Left colon (tissue), 2 donors: ENCODE measurements at places on chromosomes 7 and 10. TPM values are rescaled to one million over a fixed set of nuclear protein-coding genes. Genes with fewer than 3 reads are reported as not detected.
A peak's percentile ranks its signal among the peaks of the same experiment; 100 is the strongest.

Gene FRMD4A
- 5.1 TPM for total RNA-seq

DNA sequence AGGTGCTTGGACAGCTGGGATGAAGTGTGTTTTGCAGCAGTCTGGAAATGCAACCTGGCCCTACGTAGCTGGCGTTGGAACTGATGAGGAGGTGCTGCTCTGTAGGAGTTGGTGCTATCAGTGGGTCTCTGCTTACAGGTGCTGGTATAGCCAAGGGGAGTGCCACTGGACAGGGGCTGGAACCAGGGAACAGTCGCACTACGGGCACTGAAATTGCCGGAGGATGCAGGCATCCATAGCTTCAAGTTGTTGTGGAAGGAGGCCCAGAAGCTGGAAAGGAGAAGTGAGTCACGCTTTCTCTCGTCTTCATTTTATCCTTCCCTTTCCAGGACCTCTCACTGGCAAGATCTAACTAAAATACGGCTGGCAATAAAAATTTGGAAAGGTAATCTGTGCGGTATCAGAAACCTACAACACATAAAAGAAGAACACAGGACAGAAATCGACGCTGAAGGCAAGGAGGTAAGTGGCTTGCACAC, 25.8 kb downstream of the MACC1 start:
- no peak for DNase-seq

Gene LLCFC1
- total RNA-seq, result not detected

Gene ZNF488
- total RNA-seq, result 0.64 TPM

- DNase-seq, result no peak
These were observed 1.8 kb upstream of the RPA3 start for GRCh38 chr7:7720193-7720592.

Gene STYXL1
- total RNA-seq, result 26.0 TPM

DNA sequence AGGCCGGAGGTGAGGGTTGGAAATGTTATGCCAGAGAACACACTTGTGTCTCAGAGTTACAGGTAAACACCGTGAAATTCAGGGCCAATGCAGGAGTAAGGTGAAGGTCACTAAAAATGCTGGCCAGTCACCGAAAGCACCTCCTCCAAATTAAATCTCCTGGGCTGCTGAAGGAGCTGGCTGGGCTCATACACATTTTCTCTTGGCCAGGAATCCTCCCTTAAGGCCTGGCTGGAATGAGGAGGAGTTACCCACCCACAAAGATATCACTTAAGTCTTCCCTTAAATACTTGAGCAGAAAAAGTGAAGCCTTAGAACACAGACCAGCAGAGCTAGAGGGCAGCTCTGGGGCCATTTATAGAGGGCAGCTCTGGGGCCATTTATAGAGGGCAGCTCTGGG, 46.3 kb downstream of the HTRA1 start:
- DNase-seq, result no peak

DNA sequence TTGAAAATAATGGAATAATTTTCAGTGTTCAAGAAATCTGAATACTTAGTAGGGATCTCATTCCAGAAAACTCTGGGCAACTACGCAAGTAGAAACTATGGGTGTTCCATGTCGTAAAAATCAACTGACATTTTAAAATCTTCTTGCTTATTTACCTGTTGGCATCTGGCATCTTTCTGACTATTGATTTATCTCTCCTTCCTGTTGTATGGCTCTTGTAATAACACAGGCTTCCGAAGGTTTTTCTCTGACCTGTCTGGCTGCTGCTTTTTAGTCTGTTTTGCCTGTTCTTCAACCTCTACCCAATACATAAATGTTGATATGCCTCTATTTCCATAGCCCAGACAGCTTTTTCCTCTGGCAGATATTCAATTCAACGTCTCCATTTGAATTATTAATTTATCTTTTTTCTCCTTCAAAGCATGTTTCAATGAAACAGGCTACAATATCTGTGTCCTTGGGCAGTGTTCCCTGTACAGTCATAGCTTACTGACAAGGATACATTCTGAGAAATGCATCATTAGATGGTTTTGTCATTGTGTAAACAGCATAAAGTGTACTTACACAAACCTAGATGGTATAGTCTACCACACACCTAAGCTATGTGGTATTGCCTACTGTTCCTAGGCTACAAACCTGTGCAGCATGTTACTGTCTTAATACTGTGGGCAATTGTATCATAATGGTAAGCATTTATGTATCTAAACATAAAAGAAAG, 105.9 kb upstream of the ETV1 start:
- DNase-seq, result no peak

DNA sequence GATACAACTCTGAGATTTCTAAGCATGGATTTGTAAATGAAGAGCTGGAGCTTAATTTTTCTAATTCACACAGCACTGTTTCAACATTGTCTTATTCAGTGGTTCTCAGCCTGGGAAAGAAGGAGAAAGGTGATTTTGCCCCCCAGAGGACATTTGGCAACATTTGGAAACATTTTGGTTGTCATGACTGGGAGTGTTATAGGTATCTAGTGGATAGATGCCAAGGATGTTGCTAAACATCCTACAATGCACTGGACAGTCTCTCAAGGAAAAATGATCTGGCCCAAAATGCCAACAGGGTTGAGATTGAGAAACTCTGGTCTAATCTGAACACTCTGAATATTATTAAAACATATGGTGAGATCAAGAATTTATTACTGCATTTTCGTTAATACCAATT, 3.8 kb upstream of the CAV2 start:
- no peak for DNase-seq

DNA sequence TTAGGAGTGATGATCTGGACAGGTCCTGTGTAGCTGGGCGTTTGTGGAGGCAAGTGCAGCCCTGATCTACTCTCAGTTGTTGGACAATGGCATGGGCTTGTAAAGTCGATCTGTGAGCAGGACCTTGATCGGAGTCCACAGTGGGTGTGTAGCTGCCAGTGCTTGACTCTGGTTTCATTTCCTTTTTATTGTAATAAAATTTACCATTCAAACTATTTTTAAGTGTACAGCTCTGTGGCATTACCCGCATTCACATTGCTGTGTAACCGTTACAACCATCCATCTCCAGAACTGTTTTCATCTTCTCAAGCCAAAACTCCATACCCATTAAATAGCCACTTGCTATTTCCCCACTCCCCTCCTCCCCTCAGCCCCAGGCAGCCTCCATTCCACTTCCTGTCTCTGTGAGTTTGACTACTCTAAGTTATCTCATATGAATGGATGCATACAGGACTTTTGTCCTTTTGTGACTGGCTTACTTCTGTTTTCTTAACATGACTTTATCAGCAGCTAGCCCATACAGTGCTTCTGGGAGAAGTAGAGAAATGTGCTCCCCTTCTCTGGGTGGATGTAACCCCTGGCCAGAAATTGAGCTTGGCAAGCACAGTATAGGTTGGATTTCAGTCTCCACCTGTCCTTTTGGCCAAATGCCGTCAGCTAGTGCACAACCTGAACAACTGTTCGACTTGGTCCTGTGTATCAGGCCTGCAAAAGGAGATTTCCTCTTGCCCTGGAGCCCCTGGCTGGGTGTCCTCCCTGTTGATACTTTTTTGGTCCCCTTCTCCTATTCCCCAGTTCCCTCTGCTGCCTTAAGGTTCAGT, 180.0 kb downstream of the LRMDA start:
- peak; percentile 58 for DNase-seq

DNA sequence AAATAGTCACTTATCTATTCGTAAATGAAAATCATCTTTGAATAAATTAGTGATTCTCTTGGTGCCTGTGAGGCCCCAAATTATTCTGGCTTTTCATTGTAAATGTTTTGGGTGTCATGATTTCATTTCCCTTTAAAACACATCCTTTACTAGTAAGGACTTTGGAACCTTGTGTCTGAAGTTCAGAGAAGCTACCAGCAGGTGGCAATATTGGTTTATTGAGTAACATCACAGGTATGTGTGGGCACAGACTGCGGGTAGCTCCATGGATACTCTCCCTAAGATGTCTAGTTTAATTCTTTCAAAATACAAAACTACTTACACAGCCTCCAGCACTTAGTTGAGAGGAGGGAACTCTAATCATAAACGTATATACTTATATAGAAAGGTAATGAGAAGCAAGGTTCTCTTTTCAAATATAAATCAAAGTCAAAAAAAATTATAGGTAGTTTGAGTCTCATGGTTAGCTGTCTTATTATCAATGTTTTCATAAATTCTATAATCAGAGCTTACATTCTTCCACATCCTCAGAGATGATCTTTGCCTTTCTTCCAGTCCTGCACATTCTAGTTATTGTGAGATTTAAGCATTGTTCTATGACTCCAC, 449.6 kb downstream of the GRM8 start:
- DNase-seq, result peak; percentile 42

GRCh38 chr10:70809726-70810125, 6.0 kb upstream of the SGPL1 start:
- DNase-seq, result no peak

GRCh38 chr10:92395271-92395670, 104.3 kb downstream of the MARCHF5 start:
- DNase-seq, result no peak

- DNase-seq, result no peak
These were observed 55.6 kb upstream of the ARID5B start for GRCh38 chr10:61845950-61846268.

Gene PIK3AP1
- total RNA-seq, result 13.0 TPM

- DNase-seq, result no peak
These were observed 9.8 kb upstream of the AGK start for GRCh38 chr7:141541375-141541774.

- peak; percentile 76 for DNase-seq
These were observed 14.0 kb downstream of the DNAJB12 start for GRCh38 chr10:72340510-72341261.

DNA sequence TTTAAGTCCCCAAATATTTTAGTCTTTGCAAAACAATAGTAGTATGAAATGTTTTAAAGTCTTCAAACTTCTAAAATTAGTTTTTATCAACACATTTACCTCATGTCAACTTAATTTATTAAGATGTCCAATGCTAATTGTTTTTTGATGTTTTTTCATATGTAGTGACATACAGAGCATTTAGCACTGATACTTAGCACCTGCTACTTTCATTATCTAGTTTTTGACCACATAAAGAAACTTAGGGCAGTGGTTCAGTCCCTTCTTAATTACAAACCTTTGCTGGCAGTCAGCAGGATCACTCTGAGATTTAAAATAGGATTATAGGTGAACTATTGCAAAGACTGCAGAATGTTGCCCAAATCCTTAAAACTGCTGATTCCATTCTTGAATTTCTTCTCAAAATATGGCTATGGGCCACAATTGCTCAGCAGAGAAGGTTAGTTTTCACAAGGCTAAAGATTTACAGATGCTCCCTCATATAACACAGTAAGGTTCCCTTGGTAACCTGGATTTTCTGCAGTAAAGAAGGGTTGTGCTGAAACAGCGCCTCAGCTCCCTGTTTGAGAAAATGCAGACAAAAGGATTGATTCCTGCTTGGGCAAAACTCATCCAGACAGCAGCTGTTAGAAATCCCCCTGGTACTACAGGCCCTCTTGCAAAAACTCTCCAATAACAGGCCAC, 3.4 kb downstream of the GPR85 start:
- DNase-seq, result no peak

Gene RBP4
- 10.1 TPM for total RNA-seq

DNA sequence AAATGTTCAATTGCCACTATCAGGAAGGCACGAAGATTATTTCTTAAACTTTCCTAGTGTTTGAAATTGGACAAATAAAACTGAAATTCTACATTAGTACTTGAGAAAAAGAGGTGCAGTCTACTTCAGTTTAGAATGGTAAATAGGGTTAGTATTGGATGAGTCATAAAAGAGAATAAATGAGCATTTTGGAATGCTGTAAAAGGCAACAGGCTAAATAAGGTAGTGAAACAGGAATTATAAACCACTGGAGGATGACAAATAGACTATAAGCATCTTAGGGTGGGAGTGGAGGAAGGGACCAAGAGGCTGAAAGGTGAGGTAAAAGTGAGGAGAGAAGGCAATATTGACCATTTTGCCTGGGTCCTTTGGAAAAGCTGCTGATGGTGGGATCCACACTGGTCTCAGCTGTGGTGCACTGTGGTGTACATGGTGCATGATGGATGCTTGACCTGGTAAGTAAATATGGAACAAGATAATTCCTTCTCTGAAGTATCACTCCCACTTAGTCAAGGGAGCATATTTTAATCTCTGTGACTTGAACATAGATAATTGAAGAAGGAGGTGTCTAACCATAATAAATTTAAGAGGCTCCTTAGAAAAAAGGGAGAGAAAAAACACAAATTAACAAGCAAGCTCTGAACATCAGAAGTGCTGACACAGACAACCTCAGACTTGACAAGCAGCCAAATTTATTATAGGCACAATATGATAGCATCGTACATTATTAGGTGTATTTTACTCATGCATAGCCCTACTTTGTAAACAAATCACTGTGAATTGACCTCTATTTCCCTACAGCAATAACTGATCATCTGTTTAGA, 76.4 kb upstream of the SCIN start:
- DNase-seq, result no peak
